ENCODE measurements at places on chromosomes 1 and 21.
A peak's percentile ranks its signal among the peaks of the same experiment; 100 is the strongest.

GRCh38 chr1:218643926-218644325 is 298.8 kb downstream of the TGFB2 start:
- no peak for DNase-seq

GRCh38 chr1:18319099-18319498 is 161.6 kb upstream of the KLHDC7A start:
- no peak for DNase-seq

- DNase-seq = no peak
Measured at GRCh38 chr21:38824124-38824822, 18.5 kb downstream of the ETS2 start.

DNA sequence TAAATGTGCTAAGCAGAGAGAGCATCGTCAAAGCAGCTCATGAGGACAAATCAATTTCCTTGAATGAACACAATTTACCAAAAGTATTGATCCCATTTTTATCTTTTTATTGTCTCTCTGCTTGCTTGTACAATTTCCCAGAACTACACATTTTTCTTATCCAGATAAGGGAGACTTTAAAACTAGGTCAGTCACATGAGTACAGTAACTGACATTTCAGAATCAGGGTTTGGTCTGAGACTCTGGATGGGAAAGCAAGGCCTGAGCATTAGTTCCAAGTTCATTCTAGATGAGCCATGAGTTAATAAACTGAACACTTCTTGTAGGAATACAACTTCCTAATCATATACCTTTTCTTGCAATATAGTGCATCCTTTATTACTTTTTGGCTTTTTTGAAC is 11.5 kb upstream of the DENND2D start:
- no peak for DNase-seq

GRCh38 chr1:204417074-204417997 is 5.7 kb upstream of the PPP1R15B start:
- DNase-seq = peak; percentile 93

DNA sequence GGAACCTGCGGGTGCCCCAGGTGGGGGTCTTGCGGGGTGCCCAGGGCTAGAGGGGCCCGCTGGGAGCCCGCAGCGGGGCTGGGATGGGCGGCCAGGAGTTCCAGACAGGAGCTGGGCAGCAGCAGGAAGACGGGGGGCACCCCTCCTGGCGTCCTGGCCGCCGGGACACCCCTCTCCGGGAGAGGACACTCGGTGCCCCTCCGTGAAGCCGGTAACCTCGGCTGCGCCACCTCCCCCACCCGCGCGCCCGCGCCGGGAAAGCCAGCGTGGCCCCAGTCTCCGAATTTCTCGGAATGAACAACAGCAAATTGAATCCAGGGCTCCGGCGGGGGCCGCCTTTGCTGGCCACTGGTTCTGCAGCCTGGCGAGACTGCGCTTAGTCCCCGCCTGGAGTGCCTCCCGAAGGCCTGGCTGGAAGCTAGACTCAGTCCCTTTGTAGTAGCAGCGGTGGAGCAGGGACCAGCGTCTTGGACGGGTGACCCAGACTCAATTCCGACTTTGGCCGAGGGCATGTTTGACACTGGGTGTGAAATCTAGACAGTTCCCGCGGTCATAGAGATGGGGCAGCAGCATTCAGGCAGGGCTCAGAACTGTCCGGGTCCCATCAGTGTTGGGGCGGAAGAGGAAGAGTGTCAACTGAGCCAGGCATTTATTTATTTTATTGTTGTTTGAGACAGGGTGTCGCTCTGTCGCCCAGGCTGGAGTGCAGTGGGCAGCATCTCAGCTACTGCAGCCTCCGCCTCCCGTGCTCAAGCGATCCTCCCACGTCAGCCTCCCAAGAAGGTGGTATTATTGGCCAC is 773 bp downstream of the IFNGR2 start:
- DNase-seq = peak; percentile 62

GRCh38 chr1:234670967-234671626 is 61.1 kb upstream of the IRF2BP2 start:
- DNase-seq = no peak

DNA sequence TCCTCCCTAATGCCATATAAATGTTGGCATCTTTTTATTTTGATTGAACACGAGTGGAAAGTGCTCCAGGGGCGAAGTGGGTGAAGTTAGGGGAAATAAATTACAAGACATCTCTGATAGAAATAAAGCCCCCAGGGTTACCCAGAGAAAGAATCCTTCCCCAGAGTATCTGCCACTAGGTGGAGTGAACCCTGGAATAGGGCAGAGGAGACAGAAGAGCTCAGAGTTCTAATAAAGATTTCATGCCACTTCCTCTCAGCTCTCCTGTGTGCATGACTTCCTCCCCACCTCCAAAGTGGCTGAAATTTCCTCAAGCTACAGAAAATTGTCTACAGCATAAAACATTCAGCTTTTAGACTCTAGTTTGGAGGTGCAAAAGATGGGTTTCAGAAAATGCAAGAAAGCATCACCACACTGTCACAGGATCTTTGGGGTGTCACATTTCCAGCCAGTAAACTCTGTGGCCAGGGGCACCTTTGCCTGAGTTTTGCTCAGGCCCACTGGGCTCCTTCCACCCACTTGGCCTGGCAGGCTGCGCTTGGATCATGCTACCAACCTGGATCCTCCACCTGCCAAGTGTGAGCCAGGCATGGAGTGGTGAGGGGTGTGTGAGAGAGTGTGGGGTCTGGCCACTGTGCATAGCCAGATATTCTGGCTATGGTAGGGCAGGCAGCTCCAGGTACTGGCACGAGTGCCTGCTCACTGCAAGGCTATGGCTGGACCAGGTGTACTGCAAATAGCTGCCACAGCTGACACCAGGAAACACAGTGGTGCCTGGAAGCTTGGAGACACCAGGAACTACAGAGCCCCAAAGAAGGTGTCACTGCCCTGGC is 208.8 kb upstream of the USP25 start:
- DNase-seq = peak; percentile 5

DNA sequence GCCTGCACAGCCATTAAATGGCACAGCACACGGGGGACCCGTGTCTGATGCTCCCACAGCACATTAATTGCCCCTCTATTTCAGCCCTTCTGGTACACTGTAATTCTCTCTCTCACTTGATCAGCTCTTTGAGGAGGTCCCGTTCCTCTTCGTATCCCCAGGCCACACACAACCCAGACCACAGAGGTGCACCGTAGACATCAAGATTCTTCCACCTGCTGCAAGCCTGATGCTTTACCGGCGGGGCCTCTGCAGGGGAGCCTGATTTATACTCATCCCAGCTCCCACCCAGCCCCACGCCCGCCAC is 759 bp downstream of the SMYD3 start:
- DNase-seq = no peak

GRCh38 chr1:220410611-220411010 is 117.3 kb upstream of the MARK1 start:
- DNase-seq = peak; percentile 3

GRCh38 chr21:25640943-25641292 is 1.9 kb downstream of the JAM2 start:
- DNase-seq = no peak

DNA sequence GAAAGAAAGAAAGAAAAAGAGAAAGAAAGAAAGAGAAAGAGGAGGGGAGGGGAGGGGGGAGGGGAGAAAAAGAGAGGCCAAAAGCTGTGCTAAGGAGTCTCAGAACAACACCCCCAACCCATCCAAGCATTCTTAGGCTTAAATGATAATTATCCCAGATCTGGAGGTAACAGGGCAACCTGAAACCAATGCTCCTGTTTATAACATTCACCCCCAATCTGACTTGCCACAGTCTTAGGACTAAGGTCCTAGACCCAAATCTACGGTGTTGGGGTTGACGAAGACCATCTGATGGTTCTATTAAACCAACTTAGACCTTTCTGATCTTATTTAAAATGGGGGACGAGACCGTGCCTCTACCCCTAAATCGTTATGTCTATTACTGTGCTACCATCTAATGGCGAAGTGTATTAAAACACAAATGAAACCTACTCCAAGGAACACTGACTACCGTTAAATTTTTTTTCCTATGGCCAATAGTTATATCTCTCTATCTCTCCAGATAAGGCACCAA is 119.3 kb upstream of the CDC42BPA start:
- DNase-seq = peak; percentile 80

- DNase-seq = no peak
Measured at GRCh38 chr1:205287767-205288559, 33.6 kb downstream of the NUAK2 start.

- no peak for DNase-seq
Measured at GRCh38 chr1:183638649-183639387, 3.2 kb upstream of the ARPC5 start.

DNA sequence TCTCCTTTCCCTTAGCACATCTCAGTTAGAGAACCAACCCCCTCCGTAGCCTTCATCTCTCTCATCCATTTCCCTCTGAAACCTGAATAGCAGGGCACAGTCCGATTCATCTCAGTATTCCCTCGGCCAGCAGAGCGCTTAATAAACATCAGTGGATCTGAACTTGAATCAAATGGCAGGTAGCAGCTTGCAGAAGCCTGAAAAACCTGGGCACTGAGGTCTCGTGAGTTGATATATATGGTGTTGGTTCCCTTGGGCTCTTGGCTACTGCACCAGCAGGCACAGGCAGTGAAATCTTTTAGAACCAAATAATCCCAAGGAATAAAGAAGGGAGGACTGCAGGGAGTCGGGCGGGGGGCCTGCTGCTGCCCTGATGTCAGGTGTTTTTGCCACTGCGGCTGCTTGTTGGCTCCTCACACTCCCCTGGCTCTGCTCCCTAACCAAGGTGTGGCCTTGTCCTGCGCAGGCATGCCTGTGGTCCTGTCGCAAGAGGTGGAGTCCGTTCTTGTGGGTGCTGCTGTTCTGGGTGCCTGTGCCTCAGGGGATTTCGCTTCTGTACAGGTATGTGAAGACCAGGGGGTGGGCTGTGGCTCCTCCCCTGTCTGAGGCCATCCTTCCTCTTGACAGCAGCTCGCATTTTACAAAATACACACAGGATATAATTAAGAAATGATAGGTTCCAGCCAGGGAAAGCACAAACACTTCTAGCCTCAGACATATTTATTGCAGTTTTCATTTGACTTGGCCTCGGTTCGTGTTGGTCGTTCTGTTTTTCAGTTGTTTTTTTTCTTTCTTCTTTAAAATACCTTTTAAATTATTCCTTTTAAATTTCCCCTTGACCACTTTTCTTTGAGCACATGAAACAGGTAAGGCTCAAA is 140.9 kb upstream of the HOOK1 start:
- no peak for DNase-seq

DNA sequence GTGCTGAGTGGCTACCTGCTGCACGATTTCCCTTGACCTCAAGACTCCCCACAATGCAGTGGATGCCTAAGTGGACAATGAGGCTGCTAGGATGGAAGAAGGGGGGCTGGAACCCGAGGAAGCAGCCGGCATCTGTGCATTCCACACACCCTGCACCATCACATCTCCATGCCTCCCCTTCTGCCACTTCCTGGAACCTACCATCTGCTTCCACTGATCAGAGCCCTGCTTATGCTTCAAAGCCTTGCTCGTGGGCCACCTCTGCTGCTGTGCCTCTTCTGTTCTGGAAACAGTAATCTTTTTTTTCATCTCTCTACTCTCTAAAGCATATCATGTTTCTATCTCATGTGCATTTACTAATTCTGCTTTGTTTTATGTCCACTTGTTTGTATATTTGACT is 66.2 kb upstream of the WDR26 start:
- no peak for DNase-seq

DNA sequence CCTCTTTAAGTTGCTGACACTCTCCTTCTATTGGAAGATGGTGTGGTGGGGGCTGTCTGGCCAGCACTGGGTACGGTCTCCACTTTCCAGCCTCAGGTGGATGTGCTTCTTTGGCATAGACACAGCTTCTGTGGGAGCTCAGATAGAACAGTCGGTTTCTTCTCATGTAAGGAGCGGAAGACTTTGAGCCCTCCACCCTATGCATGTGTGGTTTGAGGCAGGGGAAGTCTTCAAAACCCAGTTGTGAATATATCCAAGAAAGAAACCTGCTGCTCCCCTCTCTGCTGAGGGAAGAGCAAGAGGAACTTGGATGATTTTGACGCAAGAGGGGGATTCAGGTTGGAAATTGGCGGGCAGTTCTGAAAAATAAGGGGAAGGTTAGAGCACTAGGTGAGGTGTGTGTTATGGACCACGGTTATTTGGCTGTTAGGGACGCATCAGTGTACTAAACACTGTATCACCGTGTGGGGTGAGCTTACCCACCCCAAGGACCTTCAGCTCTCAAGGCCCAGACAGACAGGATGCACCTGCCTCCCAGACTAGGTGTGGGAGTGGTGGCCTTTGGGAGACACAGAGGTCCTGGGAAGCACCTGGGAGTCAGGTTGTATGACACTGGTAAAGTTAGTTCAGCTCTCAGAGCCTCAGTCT is 36.2 kb downstream of the IL6R start:
- DNase-seq = no peak

DNA sequence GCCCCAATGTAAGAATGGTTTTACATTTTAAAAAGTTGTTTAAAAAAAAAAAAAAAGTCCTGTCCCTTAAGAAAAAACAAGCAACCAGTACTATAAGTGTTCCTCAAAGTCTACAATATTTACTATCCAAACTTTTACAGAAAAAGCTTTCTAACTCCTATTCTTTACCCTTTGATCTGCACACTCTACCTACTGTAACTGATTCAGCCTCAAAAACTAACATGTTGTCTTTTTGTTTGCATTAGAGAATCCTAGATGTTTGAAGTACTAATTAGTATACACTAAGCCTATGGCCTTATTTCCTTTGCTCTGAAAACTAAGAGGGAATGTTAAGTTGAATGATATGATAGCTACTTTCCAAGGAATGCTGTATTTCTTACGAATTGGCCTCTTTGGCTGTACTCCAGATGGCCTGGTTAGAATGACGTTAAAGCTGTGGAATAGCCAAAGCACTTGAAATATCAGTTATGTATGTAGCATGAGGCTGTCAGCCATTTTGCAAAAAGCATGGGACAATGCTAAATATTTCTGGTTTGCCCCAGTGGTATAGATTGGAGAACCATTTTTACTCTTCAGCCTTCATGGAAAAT is 234.8 kb downstream of the GPR52 start:
- peak; percentile 81 for DNase-seq

GRCh38 chr1:212482006-212482636 is 49.4 kb downstream of the NENF start:
- peak; percentile 22 for DNase-seq

DNA sequence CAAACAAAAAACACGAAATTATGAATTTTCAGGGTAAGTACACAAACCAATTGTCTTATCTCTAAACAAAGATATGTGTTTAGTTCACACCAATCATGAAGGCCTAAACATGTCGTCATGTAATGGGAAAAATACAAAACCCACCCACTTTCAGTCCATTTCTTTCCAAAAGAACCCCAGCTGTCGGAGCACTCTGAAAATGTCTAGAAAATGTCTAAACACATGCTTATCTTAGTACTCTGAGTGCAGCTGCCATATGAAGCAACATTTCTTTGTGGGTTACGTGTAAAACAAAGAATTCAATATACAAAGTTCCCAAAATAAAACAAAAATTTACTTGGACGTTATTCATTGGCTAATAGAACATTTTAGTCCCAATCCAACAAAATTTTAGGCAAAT is 22.7 kb downstream of the SERBP1 start:
- DNase-seq = peak; percentile 70

DNA sequence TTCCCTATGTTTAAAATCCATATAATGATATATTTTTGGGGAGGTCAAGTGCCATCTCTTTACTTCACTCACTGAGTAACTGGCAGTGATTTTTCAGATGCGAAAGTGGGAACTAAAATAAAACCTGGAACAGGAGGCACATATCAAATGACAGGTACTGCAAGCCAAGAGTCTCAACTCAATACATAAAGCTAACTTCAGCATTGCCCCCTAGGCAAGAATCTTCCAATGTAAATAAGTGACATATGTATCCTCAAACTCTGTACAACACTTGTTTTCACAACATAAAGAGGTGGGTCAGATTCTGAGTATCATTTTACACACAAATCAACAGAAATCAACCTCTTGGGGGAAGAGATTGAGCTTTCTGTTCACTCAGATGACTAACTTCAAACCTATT is 18.1 kb downstream of the DCAF8 start:
- DNase-seq = no peak

All from cardiac fibroblast (primary cell).